ENCODE measurements at places on chromosomes 1 and 21.
A peak's percentile ranks its signal among the peaks of the same experiment; 100 is the strongest.

- peak; percentile 67 for DNase-seq
These were observed 4.9 kb upstream of the ALDH4A1 start for GRCh38 chr1:18907021-18907916.

DNA sequence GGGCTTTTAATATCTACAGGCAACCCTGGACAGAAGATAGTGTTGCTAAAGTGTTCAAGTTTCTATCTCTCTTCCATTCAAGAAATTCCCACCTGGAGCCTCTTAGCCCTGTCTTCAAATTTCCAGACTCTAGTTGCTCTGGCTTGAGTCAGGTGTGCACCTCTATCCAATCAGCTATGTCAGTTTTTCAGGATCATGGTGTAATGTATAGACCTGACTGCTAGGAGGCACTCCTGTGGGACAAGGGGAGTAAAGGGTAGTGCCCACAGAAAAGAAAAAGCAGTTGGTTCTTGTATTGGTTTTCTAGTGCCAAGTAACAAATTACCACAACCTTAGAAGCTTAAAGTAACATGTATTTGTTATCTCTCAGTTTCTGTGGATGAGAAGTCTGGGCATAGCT, 6.2 kb upstream of the ZRANB2 start:
- no peak for DNase-seq

DNA sequence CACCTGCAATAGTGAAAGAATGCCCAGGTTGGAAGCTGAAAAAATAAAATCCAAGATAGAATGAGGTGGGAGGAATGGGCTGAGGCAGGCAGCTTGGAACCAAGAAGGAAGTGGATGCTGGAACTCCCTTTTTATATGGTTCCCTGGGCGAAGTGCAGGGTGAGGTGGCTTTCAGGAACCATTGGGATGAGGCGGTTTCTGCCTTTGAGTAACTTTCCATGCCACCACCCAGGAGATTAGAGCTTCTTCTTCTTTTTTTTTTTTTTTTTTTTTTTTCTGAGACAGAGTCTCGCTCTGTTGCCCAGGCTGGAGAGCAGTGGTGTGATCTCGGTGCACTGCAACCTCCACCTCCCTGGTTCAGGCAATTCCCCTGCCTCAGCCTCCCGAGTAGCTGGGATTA, 17.8 kb upstream of the MRPS6 start:
- peak; percentile 46 for DNase-seq

DNA sequence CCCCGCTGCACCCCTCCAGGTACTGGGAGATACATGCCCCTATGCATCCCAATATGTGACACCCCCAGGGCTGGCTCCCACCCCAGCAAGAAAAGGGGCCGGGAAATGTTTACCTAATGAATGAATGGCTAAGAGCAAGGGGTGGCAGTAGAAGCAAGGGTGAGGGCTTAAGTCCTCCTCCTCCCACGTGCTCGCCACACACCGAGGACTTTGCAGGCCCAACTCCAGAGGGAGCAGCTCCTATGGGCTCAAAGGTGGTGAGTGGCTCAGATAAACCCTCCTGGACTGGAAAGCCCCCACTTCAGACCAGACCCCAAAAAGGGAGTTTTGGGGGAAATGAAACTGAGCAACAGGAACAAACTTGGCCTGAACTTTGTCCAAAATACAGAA, 11.4 kb downstream of the SLC45A3 start:
- DNase-seq = peak; percentile 43

- peak; percentile 32 for DNase-seq
These were observed 30.6 kb downstream of the ZC3H11B start for GRCh38 chr1:219582296-219582695.

GRCh38 chr1:29958271-29958670, 721.9 kb downstream of the PTPRU start:
- DNase-seq = no peak

DNA sequence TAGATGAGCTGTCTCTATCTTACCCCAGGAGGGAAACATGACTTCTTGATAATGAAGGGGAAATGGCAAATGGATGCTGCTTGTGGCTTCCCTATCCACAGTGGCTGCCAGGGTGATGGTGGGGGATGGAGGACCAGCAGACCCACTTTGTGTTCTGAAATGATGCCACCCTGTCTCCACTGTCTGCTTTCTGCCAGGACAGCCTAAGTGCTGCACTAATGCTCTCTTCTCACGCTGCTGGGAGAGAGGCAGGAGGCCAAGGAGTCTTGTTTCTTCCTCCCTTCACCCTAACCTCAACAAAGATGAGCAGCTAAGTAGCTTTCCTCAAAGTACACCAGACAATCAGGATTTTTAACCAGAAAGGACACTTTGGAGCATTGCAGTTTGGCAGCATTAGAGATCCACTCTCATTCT, 36.6 kb downstream of the XCL1 start:
- DNase-seq = no peak

DNA sequence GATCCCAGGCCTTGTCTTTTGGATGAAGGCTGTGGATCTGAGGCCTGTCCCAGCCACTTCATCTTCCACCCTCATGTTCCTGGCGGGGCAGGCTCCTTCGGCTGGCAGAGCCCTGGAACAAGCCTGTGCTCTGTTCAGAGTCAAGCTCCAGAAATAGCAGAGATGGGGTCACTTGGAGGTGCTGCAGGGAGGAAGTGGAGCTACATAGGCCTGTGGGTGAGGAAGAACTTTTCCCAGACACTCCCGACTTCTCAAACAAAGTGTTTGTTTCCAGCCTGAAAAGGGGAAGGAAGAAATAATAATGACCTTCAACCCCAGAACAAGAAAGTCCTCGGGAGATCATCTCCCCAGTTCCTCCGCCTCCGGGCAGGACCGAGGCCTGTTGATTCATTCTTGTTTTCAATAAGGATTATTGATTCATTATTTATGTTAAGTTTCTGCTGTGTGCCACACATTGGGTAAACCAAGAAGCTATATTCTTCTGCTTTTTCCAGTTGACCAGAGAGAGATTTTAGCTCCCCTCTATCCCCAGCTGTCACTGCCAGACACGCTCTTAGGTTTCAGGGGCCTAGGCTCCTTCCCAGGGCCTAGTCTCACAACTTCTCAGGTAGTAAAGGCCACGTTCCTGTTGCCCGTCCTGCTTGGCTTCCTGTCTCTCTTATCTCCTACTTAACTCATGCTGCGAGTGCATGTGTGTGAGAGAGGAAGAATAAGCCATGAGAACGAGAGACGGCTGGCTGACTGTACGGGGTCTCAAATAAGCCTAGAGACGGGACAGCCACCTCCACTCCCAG, 16.9 kb downstream of the IKBKE start:
- DNase-seq = peak; percentile 63

- DNase-seq = no peak
These were observed 57.5 kb downstream of the TYW3 start for GRCh38 chr1:74790453-74790852.

DNA sequence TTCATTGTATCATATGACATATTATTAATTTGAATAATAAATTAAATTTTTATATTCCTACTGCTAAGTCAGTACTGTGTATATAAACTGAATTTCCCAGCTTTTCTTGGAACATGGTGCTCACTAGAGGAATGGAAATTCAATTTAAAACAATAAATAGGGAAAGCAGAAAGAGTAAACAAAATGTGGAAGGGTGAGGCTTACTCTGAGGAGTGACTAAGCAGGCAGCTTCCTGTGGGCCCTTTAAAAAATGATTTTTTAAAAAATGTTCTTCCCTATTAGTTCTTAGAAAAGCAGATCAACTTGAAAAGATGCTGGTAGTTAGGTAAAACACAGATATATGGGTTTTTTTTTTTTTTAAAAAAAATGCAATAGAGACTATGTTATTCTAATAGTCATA, 49.5 kb upstream of the S1PR1 start:
- peak; percentile 45 for DNase-seq
